IPS DF 6.9 (cell line): ENCODE measurements at places on chromosomes 7 and 10.

- no peak for DNase-seq
Measured at GRCh38 chr10:43421519-43421918, 12.5 kb upstream of the HNRNPF start.

- DNase-seq = no peak
Measured at GRCh38 chr7:144629011-144629410, 206.8 kb downstream of the TPK1 start.

DNA sequence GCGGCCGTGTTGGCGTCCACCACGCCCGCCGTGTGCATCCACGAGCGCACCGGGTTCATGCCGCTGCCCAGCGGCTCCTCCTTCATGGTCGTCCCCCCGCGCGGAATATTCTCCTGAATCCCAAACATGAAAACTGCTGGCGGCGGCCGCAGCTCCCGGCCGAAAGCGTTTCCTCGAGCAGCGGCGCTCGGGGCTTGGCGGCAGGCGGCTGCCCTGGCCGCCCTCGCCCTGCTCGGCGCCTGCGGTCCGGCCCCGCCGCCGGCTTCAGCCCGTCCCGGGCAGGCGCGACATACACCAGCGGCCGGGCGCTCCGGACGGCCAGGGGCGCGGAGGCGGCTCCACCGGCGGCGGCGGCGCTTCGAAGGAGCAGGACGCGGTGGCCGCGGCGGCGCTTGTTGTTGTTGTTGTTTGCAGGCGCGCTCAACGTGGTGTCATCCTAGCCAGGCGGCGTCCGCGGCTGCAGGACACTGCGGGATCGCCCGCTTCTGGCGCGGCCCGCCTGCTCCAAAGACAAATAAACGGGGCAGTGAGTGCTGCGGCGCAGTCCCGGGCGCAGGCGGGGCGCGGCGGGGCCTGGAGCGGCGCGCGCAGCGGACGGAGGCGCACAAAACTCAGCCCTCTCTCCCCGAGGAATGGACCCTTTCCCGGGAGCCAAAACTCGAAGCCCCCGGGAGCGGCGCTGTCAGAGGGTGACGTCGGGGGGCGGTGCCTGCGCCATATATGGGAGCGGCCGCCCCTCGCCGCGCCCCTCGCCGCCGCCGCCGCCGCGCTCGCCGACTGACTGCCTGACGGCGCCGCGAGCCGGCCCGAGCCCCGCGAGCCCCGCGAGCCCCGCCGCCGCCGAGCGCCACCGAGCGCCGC lies at the start of gene EBF3:
EBF3 (minus strand) TSS at position 634 of the 861 bp plus-strand sequence; CDS start at position 128, 506 bp downstream.
- no peak for DNase-seq

DNA sequence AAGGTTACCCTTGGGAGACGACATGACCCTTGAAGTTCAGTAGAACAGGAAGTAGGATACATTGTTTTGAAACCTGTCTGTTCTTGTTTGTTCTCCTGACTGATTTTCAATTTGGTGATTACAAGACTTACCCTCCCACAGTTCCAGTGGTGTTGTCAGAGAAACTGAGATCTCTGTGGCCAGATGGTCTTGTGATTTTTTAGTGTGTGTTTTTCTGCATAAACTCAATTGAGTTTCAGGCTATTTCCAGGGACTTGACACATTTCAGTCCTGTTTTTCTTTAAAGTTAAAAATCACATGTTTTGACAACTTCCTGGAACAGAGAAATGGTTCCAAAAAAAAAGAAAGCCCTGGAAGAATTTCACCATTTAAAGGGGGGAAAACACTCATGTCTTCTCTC lies 22.3 kb downstream of the PIK3CG start:
- no peak for DNase-seq

DNA sequence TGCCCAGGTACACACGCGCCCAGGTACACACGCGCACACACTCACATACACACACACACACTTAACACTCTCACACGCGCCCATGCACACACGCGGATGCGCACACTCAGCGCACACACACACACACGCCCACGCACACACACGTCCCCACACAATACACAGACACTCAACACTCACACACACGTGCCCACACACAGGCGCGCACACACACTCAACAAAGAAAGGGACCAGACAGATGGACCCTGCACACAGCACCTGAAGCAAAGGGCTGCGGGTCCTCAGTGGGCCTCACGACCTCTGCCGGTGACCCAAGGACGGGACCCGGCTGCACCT lies 257.4 kb downstream of the ZMYND11 start:
- DNase-seq = no peak

DNA sequence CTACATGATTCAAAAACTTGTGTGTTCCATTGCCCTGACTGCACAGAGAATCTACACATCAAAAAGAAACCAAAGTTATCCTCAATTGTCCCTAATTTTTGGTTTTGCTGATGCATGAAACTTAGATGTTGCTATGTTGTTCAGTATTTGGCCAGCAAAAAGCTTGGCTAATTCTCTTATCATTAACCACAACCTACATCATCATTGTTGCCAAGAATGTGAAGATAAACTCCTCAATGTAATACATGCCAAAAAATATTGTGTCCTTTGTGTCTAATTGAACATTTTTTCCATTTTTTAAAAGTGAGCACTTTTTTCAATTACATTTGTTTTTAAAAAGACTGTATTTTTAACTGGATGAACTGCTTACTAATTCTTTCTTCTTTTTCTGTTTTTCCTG lies 268.0 kb upstream of the SEMA3D start:
- no peak for DNase-seq
